ENCODE measurements at places on chromosomes 2 and 18.
A peak's percentile ranks its signal among the peaks of the same experiment; 100 is the strongest.

GRCh38 chr18:78407466-78407844, 572.2 kb upstream of the SALL3 start:
- no peak for DNase-seq

GRCh38 chr2:199485732-199486335, 28.1 kb upstream of the SATB2 start:
- DNase-seq: peak; percentile 47

DNA sequence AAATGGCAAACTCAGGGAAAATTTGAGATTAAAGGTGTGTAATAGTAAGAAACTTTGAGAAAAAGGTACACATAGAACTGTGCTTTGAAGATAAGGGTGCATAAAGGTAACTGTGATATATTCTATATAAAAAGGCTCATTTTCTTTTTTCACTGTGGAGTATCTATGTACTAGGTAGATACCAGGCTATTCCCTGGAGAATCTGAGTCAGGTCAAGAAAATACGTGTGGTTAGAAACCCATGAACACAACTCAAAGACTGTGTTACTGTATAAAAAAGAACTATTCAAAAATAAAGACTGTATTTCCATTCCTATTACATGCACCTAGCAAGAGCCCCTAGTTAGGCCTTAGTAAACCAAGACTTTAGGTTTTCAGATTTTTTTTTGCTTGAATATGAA, 100.1 kb upstream of the GRB14 start:
- DNase-seq: no peak

DNA sequence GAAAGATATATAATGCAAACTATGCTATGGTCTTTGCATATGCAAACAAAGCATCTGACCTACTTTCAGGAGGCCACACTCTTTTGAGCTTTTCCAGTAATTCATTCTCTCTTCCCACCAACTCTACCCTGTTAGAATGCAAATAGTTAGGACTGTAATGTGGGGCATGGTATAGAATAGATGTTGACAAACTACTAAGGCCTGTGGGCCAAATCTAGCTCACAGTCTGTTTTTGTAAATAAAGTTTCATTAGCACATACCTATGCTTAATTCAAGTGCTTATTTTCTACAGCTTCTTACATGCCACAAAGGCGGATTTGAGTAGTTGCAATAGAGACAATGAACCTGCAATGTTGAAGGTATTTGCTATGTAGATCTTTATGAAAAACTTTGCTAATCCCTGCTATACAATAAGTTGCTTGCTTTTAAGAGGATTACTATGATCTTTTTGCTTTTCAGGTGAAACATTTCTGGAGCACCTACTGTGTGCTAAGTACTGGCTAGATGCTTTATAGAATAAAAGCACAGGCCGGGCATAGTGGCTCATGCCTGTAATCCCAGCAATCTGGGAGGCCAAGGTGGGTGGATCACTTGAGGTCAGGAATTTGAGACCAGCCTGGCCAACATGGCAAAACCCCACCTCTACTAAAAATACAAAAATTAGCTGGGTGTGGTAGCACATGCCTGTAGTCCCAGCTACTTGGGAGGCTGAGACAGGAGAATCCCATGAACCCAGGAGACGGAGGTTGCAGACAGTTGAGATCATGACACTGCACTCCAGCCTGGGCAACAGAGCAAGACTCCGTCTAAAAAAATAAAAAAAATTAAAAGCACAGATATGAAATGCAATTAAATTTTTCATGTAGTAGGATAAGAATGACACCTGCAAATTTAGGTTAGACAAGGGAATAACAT, 267.8 kb downstream of the DPP10 start:
- no peak for DNase-seq

DNA sequence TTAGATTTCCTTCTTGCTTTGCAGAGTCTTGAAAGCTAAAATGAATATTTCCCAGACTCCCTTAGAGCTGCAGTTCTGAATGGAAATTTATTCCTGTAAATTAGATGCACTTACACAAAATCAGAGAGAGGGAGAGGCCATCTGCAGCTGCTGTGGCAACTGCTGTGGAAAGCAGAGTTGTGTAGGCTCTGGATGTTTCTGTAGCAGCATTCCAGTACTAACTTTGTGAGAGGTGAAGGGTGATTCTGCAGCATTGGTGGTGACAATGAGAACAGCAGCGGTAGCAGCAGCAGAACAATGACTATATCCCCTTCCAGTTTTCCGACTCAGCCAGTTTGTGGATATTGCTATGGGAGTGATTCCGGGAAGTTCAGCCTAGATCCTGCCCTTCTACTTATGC, 433.0 kb upstream of the REG3G start:
- DNase-seq: no peak

- DNase-seq: peak; percentile 57
These were observed 1.4 kb upstream of the ZNF804A start for GRCh38 chr2:184596819-184597411.

- peak; percentile 73 for DNase-seq
These were observed 74.5 kb downstream of the KCTD18 start for GRCh38 chr2:200435379-200435778.

- DNase-seq: no peak
These were observed 230.7 kb downstream of the AFF3 start for GRCh38 chr2:99911736-99912135.

DNA sequence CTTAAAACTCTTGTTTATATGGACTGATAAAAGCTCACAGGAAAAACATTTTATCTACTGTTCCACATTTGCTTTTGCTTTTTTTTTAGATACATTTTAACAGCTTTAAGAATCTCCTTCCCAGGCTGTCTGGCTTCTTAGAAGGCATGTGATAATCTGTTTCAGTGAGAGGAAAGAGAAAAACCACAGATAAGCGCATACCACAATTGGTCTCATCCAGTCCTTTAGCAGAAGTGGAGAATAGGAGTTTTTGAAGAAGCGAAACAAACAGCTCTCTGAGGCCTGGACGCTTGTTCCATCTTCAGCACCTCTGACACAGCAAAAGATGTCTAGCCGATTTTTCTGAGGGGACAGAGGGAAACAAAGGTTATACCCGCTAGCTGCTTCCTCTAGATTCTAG, 37.6 kb downstream of the RMC1 start:
- no peak for DNase-seq

DNA sequence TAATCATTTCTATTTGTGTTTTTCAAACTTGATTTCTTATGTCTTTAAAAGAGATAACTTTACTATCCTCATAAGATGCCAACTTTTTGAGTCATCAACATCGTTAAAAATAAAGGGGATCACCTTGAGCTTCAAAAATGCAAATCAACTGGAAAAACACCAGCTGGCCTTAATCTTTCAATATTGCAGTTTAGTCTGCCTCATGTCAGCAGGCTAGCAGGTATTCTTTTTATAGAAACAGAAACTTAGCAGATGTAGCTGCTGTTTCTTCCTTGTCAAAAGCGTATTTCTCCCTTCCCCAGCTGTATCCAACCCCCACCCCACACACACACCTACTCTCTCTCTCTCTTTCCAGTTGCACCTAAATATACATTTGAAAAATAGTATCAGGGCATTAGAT, 154.1 kb upstream of the ZNF804A start:
- no peak for DNase-seq

GRCh38 chr18:76391038-76391437, 104.0 kb downstream of the ZNF516 start:
- DNase-seq: no peak

DNA sequence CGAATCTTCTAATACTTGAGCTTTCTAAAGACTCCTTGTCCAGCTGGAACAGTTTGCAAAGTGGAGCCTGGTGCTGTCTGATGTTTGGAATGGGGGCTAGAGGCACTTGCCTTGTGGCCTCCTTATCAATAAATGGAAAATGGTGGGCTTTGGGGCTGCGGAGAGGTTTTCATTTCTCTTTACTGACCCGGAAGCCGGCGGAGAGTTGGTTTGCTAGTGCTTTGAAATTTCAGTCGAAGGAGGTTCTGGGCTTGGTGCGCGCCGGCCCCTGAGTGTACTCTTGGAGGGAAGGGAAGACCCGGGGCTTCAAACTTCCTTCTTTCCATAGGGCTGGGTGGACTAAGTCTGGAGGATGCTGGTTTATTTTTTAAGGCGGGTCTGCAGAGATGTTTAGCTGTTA, 714 bp downstream of the RPIA start:
- no peak for DNase-seq

Measured in HFFc6 (cell line).